ENCODE measurements at places on chromosomes 1 and 21.

GRCh38 chr1:38624336-38625039 lies 235.1 kb downstream of the RRAGC start:
- DNase-seq = no peak

DNA sequence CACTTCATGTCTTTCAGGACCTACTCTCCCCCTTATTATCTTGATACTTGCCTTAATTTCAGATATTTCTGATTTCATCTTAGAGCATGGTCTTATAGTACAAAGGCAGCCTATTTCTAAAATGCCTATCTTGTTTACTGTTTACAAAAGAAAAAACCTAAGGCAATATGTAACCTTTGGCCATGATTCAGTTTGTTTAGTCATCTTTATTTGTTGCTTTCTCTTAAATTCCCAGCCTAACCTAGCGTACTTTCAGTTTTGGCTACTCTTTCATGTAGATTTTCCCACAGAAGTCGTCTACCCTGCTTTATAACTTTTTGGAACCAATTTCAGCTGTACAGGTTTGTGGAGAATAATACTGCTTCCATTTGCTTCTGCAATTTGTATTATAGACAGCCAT lies 81.8 kb downstream of the KIF1B start:
- DNase-seq = no peak

DNA sequence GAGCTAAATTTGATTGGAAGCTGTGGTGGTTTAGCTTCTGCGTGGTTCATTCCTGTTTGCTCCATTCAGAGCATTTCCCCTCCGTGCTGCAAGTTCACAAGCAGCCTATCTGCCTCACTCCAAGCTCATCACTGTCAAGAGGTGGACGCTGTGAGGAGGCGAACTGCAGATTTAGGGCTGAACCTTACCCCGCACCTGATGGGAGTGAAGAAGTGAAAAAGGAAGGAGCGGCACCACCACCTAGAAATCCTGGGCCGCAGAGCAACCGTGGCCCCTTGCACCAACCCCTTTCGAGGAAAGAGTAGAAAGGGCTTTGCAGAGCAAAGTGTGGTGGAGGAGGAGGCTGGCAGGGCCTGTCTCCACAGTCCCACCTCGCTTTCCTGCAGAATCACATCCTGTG lies 117.4 kb downstream of the IER5 start:
- DNase-seq = peak; percentile 44

- DNase-seq = no peak
Observed at GRCh38 chr21:14827468-14827867, 237.3 kb downstream of the NRIP1 start.

DNA sequence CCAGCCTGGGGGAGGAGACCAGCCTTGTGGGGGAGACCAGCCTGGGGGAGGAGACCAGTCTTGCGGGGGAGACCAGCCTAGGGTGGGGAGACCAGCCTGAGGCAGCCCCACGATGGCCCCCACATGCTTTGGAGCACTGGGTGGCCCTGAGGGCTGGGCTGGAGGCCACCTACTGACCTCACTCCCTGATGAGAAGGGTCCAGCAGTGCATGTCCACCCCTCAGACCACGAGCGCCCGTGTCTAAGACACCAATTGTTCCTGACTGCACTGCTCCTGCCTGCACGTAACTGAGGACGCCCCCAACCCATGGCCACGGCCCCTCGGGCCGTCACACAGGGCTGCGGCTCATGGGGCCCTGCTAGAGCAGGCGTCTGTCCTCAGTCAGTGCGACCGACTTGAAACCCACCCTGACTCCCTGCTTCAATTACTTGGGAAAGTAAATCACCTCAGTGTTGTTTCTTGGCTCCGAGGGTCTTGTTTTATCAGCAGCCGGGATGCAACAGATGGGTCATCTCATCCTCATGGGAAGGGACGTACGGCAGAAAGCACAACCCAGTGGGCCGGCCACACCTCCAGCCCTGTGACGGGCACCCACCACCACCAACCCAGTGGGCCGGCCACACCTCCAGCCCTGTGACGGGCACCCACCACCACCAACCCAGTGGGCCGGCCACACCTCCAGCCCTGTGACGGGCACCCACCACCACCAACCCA lies at the start of gene SPATC1L:
TSS of gene SPATC1L (minus strand) at position 550 of the 715 bp plus-strand sequence. CDS start 1,643 bp downstream, outside the sequence.
- DNase-seq = peak; percentile 79

DNA sequence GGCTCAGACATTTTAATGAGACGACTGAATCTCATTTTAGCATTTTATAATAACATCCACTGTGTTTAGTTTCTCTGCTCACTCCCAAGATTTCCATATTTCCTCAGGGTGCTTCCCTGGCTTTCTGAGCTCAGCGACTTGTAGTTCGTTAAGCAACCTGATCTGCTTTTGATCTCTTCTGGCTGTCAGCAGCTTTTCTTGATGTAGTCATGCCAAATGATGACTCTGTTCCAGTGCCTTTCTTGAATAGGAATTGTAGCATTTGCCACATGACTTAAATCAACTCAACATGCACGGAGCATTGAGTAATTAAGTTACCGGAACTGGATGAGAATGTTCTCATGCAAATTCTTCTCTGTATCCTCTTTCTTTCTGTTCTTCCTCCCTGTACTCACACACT lies 246.1 kb downstream of the FMN2 start:
- no peak for DNase-seq

- DNase-seq = no peak
Observed at GRCh38 chr1:97441966-97442365, 478.9 kb downstream of the DPYD start.

GRCh38 chr1:61224609-61225008 lies 142.2 kb downstream of the NFIA start:
- DNase-seq = no peak

- no peak for DNase-seq
Observed at GRCh38 chr1:61973100-61973837, 221.4 kb upstream of the L1TD1 start.

GRCh38 chr21:35239811-35240219 lies 190.7 kb upstream of the RUNX1 start:
- DNase-seq = no peak

Data from activated CD8-positive, alpha-beta memory T cell treated with anti-CD3 and anti-CD28 coated beads for 24 hours (primary cell).